ENCODE measurements at places on chromosomes 12 and 14. TPM values are rescaled to one million over a fixed set of nuclear protein-coding genes. Genes with fewer than 3 reads are reported as not detected.

GPR135 gene
- total RNA-seq = 9.1 TPM

SBNO1 gene
- total RNA-seq = 37.4 TPM

MFAP5 gene
- not detected for total RNA-seq

CLEC9A gene
- total RNA-seq = not detected

ACRBP gene
- total RNA-seq = not detected

FOXM1 gene
- 28.1 TPM for total RNA-seq

All from NCI-H460 (cell line).